ENCODE measurements at places on chromosomes 4 and X. TPM values are rescaled to one million over a fixed set of nuclear protein-coding genes. Genes with fewer than 3 reads are reported as not detected.

DNA sequence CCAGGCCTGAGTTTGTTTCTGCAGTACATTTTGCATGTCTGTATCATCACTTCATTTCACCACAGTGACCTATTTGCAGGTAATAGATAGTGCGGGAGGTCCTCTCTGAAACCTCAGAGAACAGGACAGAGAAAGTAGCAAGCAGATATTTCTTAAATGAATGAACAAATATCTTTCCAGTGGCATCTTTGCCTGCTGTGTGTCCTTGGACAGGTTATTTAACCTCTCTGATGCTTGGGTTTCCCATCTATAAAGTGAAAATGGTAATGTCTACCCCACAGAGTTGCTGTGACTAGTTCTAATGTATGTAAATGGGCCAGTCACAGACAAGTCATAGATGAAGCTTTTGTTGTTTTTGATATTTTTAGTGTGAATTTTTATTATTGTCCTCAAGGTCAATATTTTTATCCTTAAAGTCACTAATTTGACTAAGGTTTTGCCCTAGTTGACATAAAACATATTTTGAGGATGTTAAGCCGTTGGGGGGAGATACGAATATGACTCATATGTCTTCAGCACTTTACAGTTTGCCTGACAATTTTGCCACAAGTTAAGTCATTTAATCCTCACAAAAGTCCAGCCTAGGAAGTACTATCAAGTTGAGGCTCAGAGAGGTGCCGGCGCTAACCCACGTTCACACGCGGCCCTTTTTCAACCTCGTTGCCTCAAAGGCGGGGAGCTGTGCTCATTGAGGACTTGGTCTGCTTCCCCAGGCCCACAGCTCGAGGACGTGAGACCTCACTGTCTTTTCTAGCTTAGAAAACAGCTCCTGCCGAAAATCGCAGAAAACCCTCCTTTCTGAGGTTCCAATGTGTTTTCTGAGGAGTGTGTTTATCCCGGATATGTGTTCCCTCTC is 126.7 kb upstream of the STX18 start:
- H3K36me3 ChIP-seq: no peaks in the 10 kb centered on the region
- peaks cover 24% of the 10 kb centered on the region for H3K4me1 ChIP-seq
- H3K4me3 ChIP-seq: no peak overlapping the region
- H3K27me3 ChIP-seq: peaks cover 8% of the 10 kb centered on the region
- no peak overlapping the region for H3K27ac ChIP-seq
- DNase-seq: no peak

DNA sequence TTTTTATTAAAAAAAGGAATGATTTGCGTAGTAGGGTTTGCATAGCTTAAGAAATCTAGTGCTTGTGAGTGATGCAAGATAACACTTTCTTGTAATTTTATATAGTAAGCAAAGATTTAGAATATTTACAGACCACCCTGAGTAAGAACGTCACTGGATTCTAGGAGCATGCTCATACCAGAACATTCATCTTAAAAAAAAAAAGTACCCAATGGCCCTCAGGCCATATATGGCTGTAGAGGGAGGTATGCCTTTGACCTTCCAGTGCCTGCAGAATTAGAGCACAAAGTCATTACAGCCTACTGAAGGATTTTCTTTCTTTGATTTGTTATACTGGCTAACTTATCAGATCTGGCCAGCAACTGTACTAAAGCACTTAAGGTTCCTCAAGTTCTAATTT is 236.3 kb upstream of the GYPA start:
- peaks cover 3% of the 10 kb centered on the region for H3K27me3 ChIP-seq
- no peaks in the 10 kb centered on the region for H3K4me1 ChIP-seq
- H3K27ac ChIP-seq: no peak overlapping the region

DNA sequence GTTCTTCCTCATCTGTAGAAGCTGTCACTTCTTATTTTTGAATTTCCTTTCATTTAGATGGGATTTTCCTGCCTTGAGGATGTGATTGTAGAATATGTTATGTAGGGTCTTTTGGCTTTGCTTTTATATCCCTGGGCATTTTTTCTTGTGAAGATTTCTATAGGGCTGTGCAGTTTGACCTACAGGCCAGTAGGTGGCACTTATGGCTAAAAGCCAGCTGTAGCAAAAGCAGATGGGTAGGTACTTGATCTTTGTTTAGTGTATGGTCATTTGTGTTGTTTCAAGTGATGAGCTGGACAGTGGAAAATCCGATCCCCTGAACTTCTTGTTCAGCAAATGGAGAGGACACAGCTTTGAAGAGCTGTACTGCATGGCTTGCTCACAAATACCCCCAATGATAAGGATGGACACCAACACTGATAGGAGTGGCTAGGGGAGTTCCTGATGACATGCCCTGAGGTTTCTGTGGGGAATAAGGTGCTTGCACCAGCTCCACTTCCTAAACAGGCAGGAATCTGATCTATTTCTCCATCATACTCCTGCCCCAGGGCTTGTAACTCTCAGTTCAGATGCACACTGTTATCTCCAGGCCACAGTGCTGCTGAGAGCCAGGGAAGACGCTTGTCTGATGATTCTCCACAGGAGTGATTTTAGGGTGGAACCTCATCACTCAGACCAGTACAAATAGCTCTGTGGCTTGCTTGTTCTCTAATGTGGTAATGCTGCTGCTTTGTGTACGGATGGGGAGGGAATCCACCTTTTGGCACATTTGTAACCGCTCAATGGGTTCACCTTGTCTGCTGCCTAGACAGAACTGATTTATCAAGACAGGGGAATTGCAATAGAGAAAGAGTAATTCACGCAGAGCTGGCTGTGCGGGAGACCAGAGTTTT is 417.1 kb upstream of the MAGEB16 start:
- no peaks in the 10 kb centered on the region for H3K27me3 ChIP-seq
- H3K36me3 ChIP-seq: no peaks in the 10 kb centered on the region
- no peak for DNase-seq
- H3K4me3 ChIP-seq: no peak overlapping the region
- no peaks in the 10 kb centered on the region for H3K4me1 ChIP-seq

- no peak overlapping the region for H3K4me3 ChIP-seq
- no peak overlapping the region for H3K27ac ChIP-seq
- H3K27me3 ChIP-seq: no peaks in the 10 kb centered on the region
- no peaks in the 10 kb centered on the region for H3K36me3 ChIP-seq
- DNase-seq: no peak
These were observed 13.9 kb upstream of the SCML2 start for GRCh38 chrX:18368402-18368801.

DNA sequence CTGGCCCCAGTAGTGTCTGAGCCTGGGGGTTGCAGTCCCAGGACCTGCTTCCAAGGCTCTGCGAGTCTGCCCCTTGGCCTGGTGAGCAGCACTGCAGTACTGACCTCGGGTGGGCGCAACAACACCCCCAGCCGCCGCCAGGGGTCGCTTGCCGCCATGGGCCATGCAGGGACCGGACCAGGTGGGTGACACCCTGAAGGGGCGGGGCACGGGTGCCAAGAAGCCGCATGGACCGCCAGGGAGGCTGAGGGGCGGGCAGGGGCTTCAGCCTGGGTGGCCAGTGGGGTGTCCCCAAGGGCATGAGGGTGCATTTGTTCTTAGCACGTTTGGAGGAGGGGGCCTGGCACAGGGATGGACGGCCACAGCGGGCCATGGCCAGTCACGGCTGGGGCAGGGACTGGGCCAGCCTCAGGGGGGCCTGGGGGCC is 25.0 kb downstream of the TACC3 start:
- no peak overlapping the region for H3K4me3 ChIP-seq
- H3K4me1 ChIP-seq: no peaks in the 10 kb centered on the region

The VCX gene
- not detected for total RNA-seq

The LINC00632 gene
- 318 TPM for total RNA-seq

The FGFBP2 gene
- not detected for total RNA-seq

The EVC2 gene
- 3.5 TPM for total RNA-seq

The USP27X gene
- total RNA-seq: 2.7 TPM

The F8 gene
- total RNA-seq: 2.5 TPM

The IL3RA gene
- total RNA-seq: not detected

The SSX3 gene
- not detected for total RNA-seq

The CXCL8 gene
- 1.5 TPM for total RNA-seq

The TRPC3 gene
- not detected for total RNA-seq
